ENCODE measurements at places on chromosomes 6 and 20.

DNA sequence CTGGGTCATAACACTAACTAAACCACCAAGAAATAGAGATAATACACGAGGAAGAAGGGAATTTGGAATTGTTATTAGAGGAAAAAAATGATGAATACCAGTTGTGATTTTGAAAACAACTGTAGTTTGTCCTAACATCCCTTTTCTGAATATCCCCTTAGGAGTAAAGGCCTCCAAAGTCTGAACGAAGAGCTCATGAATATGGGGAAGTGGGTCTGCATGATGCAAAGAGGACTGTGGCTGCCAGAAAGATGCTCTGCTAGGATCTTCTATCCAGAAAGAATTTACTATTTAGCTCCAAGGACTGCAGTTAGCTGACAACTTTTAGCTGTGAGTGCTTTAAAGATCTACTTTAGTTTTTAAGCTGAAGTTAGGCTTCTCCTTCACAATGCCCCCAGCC is 308.8 kb upstream of the HS3ST5 start:
- no peak for DNase-seq

- DNase-seq = no peak
Observed at GRCh38 chr20:17273717-17274116, 46.9 kb downstream of the PCSK2 start.

DNA sequence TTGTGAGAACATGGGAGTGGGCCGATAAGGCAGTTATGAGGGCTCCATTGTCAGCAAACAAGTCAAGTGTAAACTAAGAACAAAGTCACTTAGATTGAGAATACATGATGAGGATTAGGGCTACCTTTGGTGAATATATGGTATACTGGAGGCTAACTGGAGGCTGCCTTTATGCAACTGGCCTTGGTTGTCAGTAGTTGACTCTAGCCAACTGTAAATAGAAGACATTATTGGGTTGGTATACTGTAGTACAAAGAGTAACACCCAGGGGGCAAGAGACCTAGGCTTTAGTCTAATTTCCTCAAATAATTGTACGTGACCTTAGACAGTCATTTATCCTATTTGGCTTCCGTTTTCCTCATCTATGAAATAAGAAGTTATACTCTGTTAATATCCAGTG is 235.2 kb downstream of the ARID1B start:
- DNase-seq = no peak

DNA sequence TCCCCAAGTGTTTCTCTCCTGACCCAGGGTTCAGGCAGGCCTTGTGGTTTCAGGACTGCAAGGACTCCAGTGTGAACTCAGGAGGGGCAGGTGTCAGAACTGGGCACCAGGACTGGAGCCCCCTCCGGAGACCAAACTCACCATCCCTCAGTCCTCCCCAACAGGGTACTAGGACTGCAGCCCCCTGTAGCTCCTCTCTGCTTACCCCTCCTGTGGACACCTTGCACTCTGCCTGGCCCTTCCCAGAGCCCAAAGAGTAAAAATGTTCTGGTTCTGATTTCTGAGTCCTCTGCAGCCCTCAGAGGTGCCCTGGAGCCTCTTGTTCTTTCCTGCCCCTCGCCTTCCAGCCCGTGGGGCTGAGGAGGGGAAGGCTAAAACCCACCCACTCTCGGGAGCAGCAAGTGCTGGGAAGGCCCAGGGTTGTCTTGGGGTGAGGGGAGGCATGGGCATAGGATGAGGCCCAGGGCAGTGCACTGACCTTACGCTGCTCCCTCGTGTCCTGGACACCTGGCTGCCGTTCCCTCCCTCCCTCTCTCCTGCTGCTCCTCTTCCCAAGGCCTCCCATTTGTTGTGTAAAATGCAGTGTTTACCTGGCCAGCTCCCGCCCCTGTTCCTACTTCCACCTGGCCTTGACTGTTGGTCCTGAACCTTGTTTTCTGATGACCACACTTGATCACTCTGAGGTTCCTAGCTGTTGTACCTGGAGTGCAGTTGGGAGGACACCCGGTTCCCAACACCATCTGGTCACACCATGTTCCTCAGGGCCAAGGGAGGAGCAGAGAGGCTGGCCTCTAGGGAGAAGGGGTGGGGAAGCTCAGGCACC is 9.9 kb downstream of the CNPY3 start:
- DNase-seq = no peak

- no peak for DNase-seq
Observed at GRCh38 chr6:135410856-135411255, 86.7 kb downstream of the AHI1 start.

GRCh38 chr6:27295301-27296079 is 16.6 kb downstream of the POM121L2 start:
- no peak for DNase-seq

GRCh38 chr6:747028-747427 is 54.1 kb upstream of the EXOC2 start:
- no peak for DNase-seq

DNA sequence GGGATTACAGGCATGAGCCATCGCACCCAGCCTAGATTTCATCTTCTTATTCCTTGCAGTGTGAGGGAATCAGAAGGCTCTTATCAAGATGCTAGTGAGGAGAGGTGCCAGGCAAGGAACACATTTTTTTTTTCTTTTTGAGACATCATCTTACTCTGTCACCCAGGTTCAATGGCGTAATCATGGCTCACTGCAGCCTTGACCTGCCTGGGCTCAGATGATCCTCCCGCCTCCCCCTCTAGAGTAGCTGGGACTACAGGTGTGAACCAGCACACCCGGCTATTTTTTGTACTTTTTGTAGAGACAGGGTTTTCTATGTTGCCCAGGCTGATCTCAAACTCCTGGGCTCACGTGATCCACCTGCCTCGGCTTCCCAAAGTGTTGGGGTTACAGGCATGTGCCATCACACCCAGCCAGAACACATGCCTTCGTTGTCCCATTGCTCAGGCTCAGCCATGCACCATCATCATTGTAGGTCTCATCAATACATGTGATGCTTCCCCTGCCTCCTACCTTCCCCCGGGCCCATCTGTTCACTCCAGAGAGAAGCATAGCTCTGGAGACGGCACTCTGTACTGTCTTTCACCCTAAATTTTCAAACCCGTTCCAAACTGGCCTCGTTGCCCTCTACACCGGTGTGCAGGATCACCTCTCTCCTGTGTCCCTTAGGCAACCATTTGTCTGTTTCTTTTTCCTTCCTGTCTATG is 10.1 kb downstream of the FLOT1 start:
- DNase-seq = no peak

GRCh38 chr20:19872001-19872400 is 113.9 kb downstream of the RIN2 start:
- no peak for DNase-seq

DNA sequence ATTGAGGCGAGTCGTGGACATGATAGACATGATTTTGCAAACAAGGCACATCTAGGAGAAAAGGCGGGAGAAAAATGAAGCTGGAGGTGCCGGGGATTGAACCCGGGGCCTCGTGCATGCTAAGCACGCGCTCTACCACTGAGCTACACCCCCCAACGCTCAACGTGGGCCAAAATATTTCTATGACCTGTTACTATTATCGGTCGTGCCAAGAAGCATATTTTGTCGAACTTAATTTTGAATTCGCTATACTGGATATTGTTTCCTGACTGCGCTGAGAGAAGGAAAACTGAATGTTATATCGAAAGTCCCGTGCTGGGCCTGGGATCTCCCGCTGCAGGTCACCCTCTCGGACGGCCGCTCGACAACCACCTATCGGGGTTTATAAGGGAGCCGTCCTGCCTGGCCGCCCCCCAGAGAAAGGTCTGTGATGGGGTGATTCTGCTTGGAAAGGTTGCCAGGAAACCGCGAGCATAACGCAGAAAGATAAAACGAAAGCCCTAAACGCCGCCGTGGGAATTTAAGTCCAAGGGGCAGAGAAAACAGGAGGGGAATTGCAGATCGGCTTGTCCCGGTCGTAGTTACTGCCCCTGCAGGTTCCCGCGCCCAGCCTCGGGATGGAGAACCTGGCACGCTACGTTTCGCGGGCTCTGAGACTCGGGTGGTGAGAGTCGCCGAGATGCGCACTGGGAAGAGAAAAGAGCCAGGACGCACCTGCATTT is 60.0 kb downstream of the TRIM27 start:
- DNase-seq = peak; percentile 66

- DNase-seq = no peak
Observed at GRCh38 chr6:136616527-136616926, 66.3 kb upstream of the MAP7 start.

DNA sequence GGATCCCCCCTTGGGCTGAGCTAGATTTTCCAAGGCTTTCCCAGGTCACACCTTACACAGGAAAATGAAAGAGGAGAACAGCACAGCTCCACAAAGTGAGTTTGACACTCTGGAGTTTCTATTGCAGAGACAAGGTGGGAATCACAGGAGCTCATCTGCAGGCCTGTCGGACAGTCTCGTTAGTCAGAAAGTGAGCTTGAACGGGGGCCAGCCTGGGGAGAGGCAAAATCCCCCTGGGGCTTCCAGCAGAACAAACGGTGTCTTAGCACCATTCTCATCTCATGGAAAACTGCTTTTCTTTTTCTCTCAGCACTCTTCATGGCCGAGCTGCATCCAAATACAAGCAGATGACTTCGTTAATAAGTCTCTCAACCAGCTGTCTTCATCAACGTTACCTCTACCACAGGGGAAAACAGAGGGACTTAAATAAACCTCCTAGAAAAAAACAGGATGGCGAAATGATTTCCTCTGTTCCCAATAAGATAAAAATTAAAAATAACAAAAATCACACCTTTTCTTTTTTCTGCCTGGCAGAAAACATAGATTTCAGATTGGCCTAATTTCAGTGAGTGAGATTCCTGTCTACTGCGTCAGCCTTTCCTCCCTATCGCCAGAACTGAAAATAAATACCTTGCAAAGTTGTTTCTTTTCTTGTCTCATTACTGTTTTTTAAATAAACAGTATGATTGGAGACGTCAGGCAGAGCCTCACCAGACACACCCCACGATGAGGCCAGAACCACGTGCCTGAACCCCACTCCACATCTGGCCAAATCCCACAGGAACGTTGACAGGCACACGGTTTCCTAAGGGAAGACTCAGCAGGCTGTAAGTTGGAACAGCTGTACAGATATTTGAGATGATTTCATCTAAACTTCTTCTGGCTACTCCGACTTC is 219.0 kb downstream of the TTLL2 start:
- DNase-seq = no peak

DNA sequence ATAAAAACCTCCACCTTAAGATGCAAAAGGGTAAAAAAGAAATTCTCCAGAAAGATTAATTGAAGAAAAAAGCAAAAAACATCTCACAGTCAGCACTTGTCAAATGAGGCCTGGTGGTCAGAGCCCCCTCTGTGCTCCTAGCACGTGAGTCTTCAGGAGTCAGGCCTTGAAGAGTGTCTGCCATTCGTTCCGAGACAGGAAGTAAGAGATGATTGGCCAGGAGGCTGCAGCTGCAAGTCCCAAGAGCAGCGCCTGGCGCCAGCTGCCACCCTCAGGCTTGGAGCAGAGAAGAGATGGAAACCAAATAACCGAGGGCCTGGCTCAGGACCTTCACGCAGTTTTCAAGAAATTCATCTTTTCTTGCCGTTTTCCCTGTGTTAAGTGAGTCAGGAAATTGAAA is 65.0 kb downstream of the FAM120B start:
- no peak for DNase-seq

GRCh38 chr6:148533309-148534107 is 190.9 kb downstream of the SASH1 start:
- no peak for DNase-seq

- DNase-seq = no peak
Observed at GRCh38 chr6:137923866-137924653, 57.0 kb downstream of the TNFAIP3 start.

DNA sequence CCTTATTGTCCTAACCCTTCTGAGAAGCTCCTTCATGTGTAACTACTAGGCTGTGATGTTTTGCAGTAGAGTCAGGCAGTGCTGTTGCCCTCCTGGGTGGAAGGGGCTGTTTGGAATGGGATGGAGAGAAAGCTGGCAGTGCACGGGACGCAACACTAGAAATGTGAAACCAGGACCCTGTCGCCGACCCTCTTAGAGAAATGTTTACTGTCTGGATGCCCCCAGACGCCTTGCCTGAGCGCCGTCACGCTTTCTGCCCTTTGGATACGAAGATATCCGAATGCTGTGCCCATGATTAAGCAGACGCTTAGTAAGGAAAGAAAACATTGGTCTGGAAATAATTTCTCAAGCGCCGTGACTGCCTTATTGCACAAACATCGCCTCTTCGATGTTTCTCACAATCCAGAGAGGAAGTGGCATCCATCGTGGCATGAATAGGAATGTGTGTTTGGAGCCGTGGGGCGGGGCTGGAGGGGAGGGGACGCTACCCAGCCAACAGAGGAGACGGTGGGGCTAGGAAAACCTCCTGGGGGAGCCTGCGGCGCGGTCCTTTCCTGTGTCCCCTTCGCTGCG is 661 bp upstream of the PPP1R14C start:
- DNase-seq = no peak

DNA sequence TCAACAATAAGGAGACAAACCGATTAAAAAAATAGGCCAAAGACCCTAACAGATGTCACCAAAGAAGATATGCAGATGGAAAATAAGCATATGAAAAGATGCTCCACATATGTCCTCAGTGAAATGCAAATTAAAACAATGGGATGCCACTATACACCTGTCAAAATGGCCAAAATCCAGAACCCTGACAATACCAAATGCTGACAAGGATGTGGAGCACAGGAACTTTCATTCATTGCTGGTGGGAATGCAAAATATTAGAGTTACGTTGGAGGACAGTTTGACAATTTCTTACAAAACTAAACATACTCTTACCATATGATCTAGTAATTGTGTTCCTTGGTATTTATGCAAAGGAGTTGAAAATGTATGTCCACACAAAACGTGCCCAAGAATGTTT is 1.8 kb upstream of the ZNF184 start:
- no peak for DNase-seq

DNA sequence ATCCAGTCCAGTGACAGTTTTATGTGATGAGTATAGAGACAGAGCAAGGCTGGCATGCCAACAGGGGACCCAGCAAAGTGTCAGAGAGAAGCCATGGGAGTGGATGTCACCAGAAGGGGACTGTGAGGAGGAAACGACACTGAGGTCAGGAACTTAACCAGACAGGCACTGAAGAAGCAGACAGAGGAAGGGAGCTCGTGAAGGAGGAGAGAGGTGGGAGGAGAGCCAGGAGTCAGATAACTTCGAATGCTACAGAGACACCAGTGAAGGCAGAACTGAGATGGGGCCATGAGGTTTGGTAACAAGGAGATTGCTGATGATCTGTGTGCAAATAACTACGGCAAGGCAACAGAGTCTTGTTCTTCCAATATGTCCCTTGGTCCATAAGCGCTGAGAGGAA is 211.1 kb upstream of the FOXA2 start:
- no peak for DNase-seq

DNA sequence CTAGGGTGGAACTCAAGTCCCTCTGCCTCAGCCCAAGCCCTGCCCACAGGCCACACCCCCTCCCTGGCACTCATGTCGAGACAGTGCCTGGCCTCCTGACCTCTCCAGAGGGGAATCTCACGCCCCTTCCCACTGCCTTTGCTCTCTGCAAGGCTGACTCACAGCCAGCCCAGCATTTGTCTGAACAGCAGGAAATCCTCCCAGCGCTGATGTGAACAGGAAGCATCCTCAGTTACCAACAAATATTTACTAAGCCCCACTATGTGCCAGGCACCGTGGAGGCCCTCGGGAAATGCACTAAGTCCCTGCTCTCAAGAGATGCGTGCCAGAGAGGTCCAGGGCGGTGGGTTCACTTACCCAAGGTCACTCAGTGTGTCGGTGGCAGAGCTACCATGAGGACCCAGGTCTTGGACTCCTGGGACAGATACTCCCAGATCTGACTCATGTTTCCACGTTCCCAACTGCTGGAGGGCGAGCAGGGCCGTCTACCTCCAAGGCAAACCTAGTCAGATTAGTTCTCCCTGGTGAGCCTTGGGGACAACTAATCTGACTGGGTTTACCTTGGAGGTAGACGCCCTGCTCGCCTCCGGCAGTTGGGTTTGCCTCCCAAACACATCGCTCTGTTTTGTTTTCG is 7.8 kb downstream of the ADA start:
- no peak for DNase-seq

GRCh38 chr6:36127462-36128016 is 2.8 kb upstream of the MAPK13 start:
- DNase-seq = no peak
